ENCODE measurements at places on chromosomes 12 and 14.

GRCh38 chr14:36916668-36917067 lies 255.0 kb downstream of the PAX9 start:
- DNase-seq = no peak

DNA sequence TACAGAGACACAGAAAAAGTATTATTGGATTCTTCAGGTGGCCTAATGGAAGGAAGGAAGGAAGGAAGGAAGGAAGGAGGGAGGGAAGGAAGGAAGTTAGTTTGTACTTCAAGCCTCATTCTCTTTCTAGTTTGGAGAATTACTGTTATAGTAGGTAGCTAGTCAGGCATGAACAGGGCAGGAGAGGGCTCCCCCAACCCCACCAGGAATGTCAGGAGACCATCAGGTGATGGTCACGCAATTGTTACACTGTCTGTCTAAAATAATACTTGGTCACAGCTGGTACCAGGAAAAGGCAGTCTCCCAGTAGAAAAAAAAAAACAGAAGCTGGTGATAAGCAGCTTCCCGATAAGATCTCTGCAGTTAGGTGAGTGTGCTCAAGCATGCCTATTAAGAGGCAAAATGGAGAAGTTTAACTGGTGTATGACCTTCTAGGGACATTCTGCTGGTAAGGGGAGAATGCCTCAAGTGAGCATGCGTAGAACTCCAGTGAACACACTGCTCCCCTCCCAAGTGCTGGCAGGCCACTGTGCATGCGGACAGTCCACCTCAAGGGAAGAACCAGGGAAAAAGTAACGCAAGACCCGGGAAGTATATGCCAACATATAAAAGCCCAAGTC lies 358.4 kb upstream of the SOX5 start:
- DNase-seq = no peak

GRCh38 chr12:33192226-33192625 lies 247.4 kb downstream of the SYT10 start:
- DNase-seq = no peak

GRCh38 chr12:80714055-80714454 lies 2.7 kb upstream of the MYF5 start:
- DNase-seq = peak; percentile 70

GRCh38 chr12:67957383-67957782 lies 31.9 kb upstream of the IFNG-AS1 start:
- no peak for DNase-seq

- no peak for DNase-seq
Measured at GRCh38 chr12:119775246-119775895, 101.7 kb downstream of the CIT start.

- DNase-seq = no peak
Measured at GRCh38 chr12:26727482-26728204, 105.4 kb downstream of the ITPR2 start.

DNA sequence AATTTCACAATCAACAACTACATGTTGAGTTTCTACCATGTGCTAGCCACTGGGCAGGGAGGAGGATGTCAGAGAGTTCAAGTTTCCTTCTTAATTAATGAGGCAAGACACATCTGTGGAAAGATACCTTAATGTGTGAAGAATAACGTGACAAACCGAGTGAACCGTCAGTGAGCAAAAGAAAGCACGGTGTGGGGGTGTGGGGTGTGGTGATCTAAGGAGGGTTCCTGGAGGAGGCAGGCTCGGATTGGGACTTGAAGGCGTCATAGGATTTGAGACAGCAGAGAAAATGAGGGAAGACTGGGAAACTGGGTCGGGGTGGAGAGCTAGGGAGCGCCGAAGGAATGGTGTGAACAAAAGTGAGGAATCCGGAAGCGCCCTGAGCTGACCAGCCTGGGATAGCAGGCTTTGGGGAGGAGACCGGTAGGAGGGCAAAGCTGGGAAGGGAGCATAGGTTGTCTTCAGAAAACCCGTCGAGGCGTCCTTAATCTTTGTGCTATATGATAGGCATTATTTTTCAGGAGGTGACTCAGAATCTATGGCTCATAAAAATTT lies 22.3 kb downstream of the GALNT8 start:
- no peak for DNase-seq

GRCh38 chr12:55675666-55676065 lies 32.0 kb downstream of the ITGA7 start:
- no peak for DNase-seq

- DNase-seq = no peak
Measured at GRCh38 chr12:31007636-31008175, 66.0 kb upstream of the DDX11 start.

GRCh38 chr12:53190108-53190729 lies 9.5 kb upstream of the CSAD start:
- DNase-seq = peak; percentile 76

- no peak for DNase-seq
Measured at GRCh38 chr12:25670076-25671055, 117.3 kb upstream of the LMNTD1 start.

- DNase-seq = no peak
Measured at GRCh38 chr12:119980242-119980641, 8.8 kb upstream of the BICDL1 start.

- DNase-seq = peak; percentile 49
Measured at GRCh38 chr12:27780612-27781408, 774 bp upstream of the MANSC4 start.

DNA sequence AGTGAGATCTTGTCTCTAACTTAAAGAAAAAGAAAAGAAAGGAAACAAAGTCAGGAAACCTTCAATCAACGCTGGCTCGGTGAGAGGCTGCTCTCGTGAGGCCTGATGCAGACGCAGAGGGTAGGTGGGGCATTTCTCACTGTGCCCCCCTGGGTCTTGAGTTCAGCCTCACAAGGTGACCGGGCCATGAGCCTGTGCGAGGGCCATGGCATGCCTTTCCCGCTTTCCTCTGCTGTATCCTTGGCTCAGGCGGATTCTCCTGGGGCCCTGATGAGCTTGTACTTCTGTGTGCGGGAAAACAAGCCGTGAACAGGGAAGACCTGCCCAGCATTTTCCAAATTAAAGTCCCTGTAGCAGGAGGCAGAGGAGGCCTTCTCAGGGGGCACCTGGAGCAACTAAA lies 20.2 kb downstream of the ADGRD1 start:
- no peak for DNase-seq

DNA sequence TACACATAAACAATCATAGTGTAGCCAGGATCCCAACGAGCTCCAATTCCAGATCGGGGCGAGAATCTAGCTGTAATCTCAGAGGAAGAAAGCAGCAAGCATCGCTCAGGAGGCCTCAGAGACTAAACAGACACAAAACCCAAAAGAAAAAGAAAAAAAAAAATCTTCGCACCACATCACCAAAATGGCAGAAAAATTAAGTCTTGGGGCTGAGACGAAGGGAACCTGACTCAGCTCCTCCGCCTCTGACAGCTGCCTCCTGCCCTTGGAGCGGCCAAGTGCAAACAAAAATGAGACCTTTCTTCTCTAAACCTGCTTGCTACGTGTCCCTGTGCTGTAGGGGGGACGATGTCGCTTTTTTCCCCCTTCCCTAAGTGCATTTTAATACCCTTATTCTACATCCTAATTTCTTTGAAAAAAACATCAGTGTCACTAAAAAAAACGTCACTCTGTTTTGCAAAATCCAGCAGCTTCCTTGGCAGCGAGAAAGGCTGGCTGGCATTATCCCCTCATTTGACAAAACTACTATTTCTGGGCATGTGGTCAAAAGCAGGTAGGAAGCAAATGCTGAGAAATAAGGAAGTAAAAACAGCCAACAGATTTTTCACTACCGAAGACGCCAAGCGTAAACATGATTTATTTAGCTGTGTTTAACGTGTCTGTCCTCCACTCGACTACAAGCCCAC lies 30.5 kb downstream of the BCL11B start:
- no peak for DNase-seq

GRCh38 chr14:63483315-63483714 lies 59.9 kb downstream of the PPP2R5E start:
- DNase-seq = no peak

DNA sequence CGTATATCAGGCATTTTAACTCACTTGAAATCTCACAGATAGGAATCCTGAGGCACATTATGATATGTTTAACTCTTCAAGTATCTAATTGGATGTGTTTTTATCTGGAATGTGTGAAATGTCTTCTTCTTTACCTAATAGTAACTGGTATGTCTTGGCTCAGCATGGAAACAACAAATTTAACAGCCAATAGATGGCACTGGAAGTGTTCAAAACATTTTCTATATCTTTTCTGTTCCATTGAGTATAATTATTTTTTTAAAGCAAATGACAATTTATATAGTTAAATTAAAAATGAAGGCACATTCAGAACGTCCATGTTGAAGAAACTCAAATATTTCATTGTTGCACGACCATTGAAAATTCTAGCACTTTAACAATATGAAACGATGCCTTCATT lies 164.6 kb upstream of the SLC16A7 start:
- DNase-seq = peak; percentile 20

DNA sequence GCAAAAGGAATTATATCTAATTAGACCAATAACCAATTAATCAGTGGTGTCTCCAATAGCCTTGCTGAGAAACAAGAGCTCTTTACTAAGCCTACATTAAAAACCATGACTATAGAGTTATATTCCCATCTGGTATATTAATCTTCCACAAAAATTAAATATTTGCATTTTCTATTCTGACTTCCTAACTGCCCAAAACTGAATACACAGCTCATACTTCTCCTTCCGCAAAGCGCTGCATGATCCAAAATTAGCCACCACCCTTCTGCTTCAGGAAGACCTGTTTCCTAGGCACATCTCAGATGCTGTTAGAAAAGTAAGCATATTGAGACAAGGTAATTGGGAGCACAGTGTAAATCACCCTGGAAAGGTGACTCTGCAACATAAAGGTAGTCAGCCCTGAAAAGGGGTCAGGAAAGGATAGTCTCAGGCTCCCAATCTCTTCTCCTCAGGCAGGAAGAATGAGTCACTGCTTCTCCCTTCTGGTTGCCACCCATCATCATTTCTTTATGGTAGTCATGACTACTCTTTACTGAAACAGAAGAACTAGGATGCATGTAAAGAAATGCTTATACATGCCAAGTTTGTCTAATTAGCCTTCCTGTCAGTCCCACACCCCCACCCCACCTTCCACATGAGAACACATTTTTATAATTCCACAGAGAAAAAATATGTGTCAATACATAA lies 54.3 kb downstream of the PLCZ1 start:
- DNase-seq = no peak

GRCh38 chr14:92754966-92755365 lies 6.5 kb upstream of the LGMN start:
- no peak for DNase-seq

DNA sequence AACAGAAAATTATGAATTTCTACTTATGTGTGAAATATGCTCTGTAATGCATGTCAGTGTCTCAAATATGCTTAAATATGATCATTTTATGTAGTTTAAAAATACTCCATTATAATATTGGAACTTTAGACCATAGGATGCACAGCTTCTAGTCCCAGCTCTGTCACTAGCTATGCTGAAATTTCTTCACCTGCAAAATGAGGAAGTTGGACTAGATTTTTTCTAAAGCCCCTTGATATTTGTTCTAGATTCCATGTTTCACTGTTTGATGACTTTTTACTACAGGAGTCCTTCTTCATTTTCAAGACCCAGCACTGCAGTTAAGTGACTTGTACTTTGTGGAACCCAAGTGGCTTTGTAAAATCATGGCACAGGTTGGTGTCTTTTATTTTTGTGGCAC lies 90.1 kb downstream of the LRRK2 start:
- no peak for DNase-seq

DNA sequence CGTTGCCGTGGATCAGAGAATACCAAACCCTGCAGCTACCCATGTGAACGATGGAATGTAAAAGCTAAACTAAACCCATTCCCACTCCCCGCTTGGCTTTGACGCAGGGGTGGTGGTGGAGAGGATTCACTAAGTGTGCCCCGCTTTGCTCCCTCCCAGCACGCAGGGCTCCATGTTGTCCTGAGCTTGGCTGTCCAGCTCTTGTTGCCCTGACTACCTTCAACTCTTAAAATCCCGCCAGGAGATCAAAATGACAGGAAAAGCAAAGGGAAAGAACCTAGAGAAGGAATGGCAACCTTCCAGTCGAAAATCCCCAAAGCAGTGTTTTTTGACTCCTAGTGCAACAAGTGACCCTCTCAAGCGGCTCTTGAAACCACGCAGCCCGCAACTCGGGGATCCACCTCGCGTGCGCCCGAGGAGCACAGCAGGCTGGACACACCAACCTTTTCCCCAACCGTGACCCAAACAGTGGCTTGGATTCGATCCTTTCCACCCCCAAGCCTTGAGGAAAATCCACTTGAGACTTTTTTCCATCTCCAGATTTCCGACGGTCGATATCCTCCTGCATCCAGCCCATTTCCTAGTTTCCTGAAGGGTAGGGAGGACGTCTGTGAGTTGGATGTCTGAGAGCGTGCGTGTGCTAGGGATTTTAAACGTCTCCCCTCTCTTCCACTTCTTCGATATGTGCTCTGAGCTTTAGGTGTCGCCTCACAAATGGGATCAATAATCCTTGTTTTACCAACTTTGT lies 1.4 kb downstream of the SYT10 start:
- no peak for DNase-seq

DNA sequence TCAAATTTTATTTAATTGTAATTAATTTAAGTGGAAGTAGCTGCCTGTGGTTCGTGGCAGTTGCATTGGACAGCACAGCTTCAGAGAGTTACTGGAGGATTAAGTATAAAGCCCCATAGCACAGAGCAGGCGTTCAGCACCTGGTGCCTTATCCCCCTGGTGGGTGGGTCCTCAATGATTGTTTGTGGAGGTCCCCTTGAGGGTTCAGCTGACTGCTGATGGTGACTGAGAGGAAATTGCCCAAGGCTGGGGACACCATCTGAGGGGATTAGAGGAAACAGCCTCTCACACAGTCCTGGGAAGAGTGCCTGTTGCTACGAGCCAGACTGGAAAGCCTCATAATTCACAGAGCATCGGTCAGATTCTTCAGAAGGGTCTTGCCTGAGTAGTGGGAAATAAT lies 83.4 kb upstream of the NOS1 start:
- DNase-seq = no peak

GRCh38 chr14:91753501-91754128 lies 21.7 kb upstream of the CATSPERB start:
- DNase-seq = no peak

GRCh38 chr12:25256005-25256404 lies 5.3 kb upstream of the KRAS start:
- no peak for DNase-seq

- peak; percentile 93 for DNase-seq
Measured at GRCh38 chr12:68106160-68106559, 53.4 kb downstream of the IFNG start.

- no peak for DNase-seq
Measured at GRCh38 chr14:68543516-68543915, 249.4 kb downstream of the ZFP36L1 start.

GRCh38 chr12:118617611-118618450 lies 241.5 kb downstream of the SUDS3 start:
- DNase-seq = no peak

GRCh38 chr12:13369474-13370056 lies 173.0 kb downstream of the EMP1 start:
- no peak for DNase-seq

DNA sequence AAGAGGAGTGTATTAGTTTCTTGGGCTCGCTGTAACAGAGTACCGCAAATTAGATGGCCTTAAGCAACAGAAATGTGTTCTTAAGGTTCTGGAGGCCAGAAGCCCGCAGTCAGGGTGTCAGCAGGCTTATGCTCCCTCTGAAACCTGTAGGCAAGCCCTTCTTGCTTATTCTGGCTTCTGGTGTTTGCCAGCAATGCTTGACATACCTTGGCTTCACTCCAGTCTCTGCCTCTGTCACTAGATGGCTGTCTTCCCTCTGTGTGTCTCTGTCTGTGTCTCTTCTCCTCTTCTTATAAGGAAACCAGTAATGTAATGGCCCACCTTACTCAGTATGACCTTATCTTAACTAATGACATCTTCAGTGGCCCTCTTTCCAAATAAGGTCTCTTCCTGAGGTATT lies 85.1 kb downstream of the DERA start:
- peak; percentile 42 for DNase-seq

Measured in LHCN-M2 (cell line).